ENCODE measurements at places on chromosomes 3 and 15.

GRCh38 chr15:34886134-34886533, 83.4 kb downstream of the AQR start:
- DNase-seq, result no peak

- DNase-seq, result peak; percentile 54
These were observed 195.1 kb upstream of the ICE2 start for GRCh38 chr15:60673918-60674558.

DNA sequence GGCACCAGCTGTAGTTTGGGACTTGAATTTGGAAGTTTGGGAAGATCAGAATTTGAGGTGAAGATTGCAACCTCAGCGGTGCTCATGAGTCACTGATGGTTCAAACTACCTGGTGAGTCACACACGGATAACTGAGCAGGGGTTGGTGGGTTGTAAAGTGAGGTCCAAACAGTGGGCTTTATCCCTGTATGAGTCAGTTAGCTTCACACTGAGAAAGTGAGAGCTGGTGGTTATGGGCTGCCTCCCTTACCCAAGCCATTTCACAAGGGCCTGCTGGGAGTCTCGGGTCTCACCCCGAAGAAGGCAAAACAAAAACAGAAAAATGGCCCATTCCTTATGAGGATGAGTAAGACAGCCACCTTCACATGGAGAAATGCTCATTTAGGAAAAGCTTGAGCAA, 77.0 kb downstream of the ITGA11 start:
- no peak for DNase-seq

DNA sequence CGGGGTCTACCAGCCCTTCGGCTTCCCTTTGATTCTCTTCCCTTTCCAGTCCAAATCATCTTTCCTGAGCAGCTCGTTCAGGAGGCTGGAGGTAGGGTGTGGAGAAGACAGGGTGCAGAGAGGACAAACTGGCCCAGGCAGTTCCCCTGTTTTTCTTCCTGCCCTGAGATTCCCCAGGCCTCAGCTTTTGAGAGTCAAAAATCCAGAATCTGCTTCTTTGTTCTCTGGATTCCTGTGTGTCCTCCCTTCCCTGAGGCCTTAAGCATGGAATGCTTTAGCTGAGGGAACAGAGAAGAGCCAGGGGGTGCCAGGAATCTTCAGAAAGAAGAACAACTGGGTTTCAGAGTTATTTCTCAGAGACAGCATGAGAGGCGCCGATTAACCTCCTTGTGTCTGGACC, 26.7 kb upstream of the LRTM1 start:
- DNase-seq, result no peak

DNA sequence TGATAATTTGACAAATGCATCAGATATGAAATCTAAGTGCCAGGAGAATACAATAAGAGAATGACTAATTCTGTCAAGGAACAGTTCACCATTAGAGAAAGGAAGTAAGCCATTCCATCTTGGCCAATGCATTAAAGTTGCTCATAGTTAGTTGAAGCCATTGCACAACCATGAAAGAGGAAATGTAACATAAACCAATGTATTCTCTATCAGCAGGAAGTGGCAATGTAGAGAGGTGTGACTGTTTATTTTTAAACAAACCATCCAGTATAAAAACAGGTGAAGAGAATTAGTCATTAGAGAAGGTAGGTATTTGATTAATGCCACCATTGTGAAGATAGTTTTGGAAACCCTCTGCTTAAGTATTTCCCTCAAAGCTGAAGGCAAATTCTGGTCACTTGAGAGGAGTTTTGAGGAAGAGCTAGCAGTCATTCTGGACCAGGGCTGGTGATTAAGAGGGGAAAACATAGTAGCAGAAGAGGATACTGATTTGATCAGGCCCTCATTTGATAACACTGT, 10.7 kb upstream of the ANXA2 start:
- DNase-seq, result no peak

GRCh38 chr3:137693791-137694190, 70.3 kb upstream of the SOX14 start:
- no peak for DNase-seq

All from hindlimb muscle (tissue), 1 donor.